ENCODE measurements at places on chromosomes 2 and 18.

DNA sequence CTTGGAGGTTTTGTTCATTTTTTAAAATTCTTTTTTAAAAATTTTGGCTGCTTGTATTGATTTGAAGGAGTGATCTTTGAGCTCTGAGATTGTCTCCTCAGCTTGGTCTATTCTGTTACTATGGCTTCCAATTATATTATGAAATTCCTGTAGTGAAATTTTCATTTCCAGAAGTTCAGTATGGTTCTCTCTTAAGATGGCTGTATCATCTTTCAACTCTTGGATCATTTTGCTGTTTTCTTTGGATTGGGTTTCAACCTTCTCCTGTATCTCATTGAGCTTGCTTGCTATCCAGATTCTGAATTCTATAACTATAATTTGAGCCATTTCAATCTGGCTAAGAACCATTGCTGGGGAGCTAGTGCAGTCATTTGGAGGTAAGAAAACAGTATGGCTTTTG lies 270.8 kb upstream of the NT5C1B start:
- no peak for DNase-seq

GRCh38 chr2:64819361-64819760 lies 165.6 kb upstream of the SERTAD2 start:
- no peak for DNase-seq

DNA sequence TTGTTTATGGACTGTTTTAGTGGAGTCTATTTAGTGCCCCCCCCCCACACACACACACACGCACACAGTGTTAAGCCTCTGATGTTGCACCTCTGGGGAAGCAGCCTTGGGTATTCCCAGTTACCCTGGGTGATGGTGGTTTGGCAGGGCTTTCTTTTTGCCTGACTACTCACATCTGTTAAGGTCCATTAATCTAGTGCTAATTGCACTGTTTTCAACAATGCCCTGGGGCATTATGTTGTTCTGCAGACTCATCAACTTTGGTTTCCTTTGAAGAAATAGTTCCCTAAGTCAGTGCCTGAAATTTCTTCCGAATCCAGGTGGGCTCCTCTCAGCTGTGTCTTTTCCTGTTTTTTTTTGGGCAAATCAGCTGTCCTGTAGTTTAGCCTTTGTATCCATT lies 34.7 kb downstream of the SPOPL start:
- no peak for DNase-seq

DNA sequence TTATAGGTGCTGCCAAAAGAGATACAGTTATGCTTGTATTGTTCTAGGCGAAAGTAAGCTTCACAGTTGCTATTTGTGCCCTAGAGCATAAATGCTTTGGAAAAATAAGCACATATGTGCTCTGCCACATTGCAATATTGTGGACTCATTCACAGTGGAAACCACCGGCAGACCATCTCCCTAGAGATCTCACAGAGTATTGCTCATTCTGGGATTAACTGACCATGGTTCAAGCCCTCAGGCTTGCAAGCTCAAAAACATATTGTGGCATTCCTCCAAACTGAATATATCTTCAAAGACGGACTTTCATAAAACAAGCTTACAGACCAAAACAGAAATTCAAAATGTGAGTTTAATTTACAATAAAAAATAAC lies 158.2 kb upstream of the CCDC150 start:
- DNase-seq: no peak

DNA sequence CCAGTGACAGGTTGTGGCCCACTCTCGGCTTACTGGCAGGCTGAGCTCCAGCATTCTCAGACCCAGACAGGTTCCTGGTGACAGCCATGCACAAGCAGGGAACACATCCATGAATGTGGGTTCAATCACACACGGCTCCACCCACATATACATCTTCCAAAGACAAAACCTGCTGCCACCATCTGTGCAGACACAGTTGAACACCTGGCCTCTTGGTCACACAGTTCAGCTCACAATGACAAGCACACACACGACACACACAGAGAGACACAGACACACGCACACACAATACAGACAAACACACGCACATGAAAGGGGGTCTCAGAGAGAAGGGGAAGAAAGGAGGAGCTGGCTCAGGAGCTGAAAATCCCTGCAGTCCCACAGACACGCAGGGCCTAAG lies 32.1 kb upstream of the PTMA start:
- DNase-seq: no peak

DNA sequence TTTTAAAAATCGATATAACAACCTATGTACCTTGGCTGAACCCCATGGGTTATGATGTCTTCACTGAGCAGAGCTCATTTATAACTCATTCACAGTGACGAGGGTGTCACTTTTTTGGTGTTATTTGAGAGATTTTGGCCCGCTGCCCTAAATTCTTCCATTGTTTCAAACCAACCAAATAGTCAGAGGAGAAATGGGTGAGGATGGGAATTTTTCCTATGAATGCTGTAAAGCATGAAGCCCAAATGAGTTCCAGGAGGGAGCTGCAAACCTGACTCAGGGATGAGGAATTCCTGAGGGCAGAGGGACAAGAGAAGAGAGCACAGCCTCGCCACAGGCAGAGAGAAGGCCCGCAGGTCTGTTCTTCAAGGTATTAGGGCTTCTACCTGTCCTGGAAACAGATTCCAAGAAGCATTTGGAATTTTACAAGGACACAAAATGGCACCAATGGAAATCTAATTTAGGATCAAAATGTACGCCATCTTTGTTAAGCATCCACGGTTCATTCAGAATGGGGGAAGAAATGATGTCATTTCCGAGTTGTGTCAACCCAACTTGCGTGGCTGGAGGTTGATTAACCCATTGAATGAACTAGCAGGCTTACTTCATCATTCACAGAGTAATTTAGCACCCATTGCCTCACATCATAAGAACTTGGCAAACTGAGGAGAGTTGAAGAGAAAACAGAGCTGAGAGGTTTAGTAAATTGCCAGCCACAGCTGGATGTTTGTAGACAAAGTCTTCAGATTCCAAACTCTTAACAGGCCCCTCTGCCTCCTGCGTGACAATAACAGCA lies 133.5 kb downstream of the LAMA3 start:
- DNase-seq: no peak

DNA sequence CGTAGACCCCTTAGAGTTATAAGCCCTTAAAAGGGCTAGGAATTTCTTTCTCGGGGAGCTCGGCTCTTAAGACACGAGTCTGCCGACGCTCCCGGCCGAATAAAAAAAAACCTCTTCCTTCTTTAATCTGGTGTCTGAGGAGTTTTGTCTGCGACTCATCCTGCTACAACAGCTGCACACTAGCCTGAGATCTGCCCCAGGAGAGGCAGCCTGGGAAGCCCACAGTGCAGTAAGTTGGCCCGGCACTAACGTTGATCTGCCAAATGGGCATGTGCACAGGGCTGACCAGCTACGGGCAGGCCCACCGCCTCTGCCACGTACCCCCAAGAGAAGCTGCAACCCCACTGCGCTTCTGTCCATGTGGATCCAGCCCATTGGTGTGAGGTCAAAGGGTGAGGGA lies 8.4 kb upstream of the LIMS2 start:
- DNase-seq: no peak

DNA sequence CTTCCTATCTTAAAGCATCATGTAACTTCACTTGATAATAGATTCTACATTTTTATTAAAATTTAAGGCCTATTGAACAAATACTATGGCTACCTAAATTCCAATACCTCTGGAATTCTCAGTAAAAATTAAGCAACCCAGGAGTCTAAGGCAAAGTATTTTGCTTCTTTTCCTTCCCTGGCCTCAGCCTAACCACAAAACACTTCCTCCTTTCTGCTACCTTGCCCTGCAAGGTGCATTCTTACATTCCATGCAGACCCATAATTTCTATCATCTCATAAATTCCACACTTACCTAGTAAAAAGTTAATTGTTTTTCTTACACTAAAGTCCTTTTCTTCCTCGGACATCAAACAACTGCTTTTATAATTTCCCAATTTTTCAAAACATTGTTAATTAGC lies 3.7 kb downstream of the MBOAT2 start:
- no peak for DNase-seq

DNA sequence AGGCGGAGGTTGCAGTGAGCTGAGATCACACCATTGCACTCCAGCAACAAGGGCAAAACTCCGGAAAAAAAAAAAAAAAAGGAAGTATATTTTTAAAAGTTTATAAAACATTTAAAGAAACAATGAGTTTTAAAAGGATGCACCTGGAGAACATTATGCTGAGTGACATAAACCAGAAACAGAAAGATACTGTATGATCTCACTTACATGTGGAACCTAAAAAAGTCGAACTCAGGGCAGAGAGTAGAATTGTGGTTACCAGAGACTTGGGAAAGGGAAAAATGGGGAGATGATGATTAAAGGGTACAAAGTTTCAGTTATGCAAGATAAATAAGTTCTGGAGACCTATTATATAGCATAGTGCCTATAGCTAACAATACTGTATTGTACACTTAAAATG lies 52.8 kb upstream of the RTN4 start:
- DNase-seq: no peak

DNA sequence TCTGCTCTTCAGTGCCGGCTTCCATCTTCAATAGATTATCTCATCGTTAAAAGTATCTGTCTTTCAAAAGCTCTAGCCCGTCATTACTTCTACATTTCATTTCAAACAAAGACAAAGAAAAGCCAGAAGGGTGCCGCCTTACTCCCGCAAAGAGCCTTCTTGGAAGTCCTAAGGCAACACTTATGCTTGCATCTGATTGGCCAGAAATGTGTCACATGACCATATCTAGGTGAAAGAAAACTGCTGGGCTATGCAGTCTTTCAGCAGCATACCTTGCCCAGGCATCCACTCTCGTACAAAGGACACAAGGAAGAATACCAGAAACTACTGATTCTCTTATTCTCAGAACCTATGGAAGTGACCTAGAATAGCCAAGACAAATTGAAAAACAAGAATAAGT lies 217.1 kb upstream of the SLC35G4 start:
- DNase-seq: no peak

- DNase-seq: no peak
Measured at GRCh38 chr18:13487237-13487636, 239.1 kb downstream of the FAM210A start.

GRCh38 chr18:36296650-36297416 lies 680 bp upstream of the FHOD3 start:
- DNase-seq: no peak

GRCh38 chr2:75498907-75499306 lies 61.8 kb downstream of the EVA1A start:
- DNase-seq: no peak

DNA sequence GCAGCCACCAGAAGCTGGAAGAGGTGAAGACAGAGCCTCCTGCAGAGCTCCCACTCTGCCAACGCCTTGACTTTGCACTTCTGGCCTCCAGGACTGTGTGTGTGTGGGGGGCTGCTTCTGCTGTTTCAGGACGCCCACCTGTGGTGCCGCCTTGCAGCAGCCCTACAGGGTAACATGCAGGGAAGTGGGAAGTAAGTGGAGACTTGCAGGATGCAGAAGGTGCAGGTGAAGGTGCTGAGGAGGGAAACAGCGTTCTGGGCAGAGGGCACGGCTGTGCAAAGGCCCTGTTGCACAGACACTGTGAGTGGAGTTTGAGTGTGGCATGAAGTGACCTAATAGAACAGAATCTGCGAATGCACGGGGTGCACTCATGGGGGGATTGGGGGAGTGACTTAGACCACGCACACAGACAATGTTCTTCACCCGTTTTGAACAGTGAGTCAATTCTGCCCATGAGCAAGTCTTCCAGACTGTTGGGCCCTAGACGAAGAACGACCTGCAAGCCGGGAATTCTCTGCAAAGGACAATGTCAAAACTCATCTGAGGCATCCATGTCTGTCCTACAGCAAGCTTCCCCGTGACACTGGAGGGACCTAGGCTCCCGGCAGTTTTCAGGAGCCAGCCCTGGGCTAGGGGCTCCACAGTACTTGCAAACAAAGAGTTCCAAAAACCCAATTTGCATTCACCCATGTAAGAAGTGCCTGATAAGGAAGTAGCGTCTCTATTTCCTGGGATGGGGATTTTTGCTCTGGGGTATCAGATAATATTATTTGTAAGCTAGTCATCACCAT lies 19.0 kb downstream of the MBP start:
- DNase-seq: no peak

DNA sequence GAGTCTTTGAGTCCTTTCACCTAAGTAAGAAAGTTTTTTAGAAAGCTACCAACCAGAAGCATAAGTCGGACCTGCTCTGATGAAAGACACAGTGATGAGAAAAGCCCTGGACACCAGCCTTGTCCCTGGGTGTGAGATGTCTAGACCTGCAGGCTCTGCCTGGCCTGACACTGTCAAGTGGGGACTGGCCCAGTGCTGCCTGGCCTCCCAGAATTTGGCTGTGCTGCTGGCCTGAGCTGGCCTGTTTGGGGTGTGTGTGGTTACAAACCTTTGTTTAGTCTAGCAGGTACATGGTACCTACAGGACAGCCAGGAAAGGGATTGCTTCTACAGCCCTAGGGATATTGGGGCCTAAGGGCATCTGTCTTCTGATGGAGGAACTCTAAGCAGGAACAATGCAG lies 48.3 kb downstream of the ASB1 start:
- DNase-seq: no peak

DNA sequence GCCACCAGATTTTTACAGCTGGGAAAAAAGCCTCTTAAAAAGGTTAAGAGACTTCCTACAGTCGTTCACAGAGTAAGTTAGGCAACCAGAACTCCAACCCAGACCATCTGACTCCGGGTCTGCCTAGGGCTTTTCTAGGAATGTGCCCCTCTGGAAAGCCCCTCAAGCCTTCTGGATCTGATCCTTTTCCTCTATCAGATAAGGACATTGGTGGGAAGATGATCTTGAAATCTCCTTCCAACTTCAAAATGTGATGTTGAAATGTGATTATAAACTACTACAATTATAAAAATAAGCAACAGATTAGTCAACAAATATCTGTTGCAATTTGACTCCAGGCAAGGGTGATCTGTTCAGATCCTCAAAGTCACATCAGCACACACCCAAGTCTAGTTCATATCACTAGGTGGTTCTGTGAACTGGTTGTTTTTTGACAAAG lies 270.4 kb downstream of the ARHGAP15 start:
- no peak for DNase-seq

- no peak for DNase-seq
Measured at GRCh38 chr2:172811027-172811426, 75.4 kb downstream of the RAPGEF4 start.

- DNase-seq: no peak
Measured at GRCh38 chr18:64663086-64663485, 514.2 kb upstream of the LINC00305 start.

GRCh38 chr2:165632594-165632993 lies 161.5 kb downstream of the GALNT3 start:
- DNase-seq: no peak

- no peak for DNase-seq
Measured at GRCh38 chr18:8249811-8250210, 359.4 kb upstream of the RAB12 start.

DNA sequence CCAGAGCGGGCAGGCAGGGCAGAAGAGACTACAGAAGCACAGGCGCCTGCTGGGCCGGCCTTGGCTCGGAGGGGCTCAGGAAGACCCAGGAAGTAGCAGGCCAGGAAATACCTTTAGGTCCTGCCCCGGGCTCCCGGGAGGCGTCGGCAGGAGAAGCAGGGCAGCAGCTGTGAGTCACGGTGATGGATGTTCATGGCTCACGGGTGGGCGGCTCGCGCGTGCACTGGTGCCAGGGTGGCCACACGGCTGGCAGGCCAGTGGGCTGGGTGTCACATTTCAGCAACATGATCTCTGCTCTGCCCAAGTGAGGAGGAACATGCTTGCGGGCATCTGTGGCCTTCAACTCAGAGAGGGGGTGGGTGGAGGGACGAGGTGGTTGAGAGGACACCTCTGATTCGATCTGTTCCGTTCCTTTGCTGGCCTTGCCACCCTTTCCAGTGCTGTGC lies 139.3 kb downstream of the KLHL29 start:
- no peak for DNase-seq

Measured in cortex of kidney (tissue), 1 donor.